ENCODE measurements at places on chromosomes 16 and 17.

DNA sequence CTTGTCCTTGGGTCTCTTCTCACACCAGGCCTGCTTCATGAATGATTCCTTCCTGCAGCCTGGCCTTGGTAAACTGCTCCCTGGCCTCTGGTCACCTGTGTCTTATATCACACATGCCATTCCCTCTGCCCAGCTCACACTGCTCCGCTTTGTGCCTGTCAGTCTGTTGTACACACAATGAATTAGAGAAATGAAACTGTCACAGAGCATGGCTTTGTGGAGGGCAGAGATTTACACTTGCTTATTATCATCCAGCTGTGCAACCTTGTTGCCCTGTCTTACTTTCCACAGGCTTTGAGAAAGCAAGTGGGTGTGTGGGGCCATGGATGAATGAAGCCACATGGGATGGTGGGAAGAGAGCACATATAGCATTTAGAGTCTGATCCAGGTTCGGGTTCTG lies 22.4 kb downstream of the ALDH3A2 start:
- DNase-seq = no peak

DNA sequence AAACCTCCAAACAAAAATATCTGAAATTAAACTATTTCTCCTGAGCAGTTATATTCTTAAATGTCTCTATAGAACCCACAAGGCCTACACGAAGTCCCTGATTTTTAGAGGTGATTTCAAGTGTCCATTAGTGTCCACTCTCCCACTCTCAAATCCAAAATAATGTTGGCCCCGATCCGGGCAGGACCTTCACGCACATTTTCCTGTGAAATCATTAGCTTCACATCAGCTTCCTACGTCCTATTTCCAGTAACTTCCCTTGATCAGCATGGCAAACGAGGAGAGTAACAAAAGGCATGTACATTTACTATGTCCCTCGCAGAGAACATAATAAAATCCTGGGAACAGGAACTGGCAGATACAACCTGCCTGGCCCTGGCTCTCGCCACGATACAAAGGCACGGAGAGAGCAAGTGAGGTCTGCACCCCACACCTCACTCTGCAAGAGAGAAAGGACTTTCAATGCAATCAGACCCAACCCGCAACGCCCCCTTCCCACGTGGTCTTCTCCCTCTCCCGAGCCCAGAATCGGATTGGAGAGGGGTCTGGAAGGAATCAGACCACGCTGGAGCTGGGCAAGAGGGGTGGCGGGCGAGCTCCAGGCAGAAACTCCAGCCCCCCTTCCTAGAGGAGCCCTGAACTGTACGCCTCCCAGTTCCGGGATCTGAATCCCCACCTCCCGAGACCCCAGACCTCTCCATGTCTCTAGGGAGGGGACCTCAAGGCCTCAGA lies 17.5 kb upstream of the C17orf78 start:
- DNase-seq = peak; percentile 60

DNA sequence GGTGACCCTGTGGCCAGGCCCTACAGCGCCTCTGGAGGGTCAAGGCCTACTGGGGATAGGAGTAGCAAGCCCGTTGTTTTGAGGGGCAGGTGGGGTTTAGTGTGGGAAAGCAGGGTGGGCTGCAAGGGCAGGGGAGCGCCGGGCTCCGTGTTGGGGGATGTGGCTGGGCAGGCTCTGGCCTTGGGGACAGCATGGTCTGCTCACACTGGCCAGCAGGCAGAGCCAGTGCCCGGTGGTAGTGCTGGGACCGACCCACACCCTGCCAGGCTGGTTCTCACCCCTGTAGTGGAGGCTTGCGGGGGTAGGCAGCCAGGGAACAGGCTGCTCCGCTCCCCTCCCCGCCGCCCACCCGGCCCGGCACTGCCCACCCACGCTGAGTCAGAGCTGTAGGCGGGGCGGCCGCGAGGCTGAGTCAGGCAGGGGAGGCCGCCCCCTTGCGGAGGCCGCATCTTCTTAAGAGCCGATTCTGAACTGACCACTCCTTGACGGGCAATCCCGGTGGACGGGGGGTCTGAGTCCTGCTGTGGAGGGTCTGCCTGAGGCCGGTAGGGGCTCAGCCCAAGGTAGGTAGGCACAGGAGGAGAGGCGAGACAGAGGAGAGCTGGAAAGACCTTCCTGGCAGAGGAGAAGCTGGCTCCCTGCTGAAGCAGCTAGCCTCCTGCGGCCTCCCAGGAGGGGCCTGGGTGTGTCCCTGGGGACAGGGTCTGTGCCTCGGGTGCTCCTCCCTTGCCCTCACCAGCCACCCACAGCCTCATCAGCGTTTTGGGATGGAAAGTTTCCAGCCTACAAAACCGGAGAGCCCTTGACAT lies 62.4 kb downstream of the BAIAP2 start:
- peak; percentile 43 for DNase-seq

DNA sequence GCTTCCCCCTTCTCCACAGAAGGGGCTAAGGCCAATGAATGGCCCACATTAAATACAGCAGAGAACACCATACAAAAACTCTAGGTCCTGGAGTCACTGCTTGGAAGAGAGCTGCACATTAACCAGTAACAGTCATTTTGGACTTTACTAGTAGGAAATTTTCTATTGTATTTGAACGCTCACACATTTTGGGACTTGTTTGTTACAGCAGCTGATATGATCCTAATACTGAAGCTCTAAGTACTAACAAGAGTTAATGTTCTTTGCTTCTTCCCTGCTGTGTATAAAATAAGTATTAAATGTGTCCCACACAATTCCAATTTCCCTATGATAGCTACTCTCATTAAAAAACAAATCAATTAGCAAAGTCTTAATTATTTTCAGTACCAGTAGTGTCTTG lies 148.3 kb upstream of the IRX3 start:
- DNase-seq = no peak

DNA sequence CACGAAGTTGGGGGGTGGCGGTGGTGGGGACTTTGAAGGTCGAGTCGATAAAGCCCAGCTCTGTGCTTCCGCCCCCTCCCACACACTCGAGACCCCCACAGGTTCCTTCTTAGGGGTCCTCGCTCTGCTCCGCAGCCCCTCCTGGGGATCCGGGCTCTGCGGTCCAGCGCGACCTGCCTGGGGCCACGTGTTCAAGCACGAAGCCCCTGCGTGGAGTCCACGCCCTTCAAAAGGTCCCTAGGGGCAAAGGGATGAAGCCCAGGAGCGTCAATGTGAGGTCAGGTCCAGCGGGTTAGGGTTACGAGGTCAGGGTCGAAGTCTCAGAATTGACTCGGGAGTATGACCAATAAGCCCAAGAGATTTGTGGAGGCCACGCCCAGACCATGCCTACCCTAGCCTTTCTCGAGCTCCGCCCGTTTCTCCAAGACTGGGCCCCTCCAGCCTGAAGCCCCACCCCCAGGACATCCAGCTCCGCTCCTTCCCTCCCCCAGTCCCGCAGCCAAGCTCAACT lies 786 bp upstream of the CACNA1G start:
- no peak for DNase-seq

DNA sequence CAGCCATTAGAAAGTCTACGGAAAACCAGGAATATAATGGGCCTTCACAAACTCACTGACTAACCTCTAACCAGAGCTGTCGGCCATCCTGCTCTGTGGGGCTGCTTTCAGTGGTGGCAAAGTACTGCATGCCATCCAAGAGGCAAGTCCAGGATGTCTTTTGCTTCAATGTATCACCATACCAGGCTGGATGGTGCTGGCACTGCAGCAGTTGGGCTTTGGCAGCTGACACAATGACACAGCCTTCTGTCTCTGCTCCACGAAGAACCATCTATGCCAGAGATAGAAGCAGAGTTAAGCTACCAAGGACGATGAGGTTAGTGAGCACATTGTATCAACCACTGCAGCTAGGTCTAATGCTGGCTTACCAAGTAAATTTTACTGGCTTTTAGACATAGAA lies 9.7 kb upstream of the RSKR start:
- DNase-seq = no peak

- DNase-seq = no peak
These were observed 264.6 kb upstream of the KCNJ16 start for GRCh38 chr17:69810326-69810965.

DNA sequence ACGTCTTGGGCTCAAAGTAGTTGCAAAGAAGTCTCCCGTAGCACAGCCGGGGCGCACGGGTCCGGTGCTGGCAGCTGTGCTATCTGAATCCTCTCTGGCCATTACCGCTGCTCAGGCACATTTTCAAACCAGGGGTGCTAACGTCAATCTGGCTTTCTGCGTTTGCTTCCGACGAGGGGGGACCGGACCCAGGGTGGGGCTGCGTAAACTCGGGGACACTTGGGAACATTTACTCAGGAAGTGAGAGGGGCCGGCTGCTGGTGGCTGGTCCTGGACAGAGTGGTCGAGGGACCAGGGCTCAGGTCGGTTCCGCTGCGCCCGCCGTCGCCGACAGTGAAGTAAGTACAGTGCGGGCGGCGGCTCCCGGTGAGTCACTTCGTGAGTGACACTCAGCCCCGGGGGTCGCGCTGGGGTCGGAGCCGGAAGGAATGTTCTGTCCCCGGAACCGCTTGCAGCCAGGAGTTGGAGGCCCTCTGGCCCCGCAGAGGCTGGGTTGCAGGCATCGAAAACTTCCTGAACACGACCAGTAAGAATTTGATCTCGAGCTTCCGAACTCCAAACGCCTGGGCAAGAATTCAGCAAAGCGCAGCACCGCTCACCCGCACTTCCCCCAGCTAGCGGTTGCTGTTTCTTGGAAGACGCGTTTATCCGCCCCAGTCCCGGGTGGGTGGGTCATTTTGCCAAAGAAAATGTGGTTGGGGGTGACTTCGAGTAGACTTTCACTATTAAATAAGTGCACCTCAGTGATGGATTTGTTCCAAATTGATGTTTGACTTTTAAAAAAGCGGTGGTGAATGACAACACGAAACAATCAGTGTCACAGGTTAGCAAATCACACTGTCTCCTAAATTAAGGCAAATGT lies 1.4 kb upstream of the HS3ST3B1 start:
- DNase-seq = peak; percentile 33

- peak; percentile 43 for DNase-seq
These were observed at the start of gene RPUSD1 for GRCh38 chr16:787978-788398. RPUSD1 (minus strand) TSS chr16:788381; CDS start chr16:787737, 644 bp downstream.

DNA sequence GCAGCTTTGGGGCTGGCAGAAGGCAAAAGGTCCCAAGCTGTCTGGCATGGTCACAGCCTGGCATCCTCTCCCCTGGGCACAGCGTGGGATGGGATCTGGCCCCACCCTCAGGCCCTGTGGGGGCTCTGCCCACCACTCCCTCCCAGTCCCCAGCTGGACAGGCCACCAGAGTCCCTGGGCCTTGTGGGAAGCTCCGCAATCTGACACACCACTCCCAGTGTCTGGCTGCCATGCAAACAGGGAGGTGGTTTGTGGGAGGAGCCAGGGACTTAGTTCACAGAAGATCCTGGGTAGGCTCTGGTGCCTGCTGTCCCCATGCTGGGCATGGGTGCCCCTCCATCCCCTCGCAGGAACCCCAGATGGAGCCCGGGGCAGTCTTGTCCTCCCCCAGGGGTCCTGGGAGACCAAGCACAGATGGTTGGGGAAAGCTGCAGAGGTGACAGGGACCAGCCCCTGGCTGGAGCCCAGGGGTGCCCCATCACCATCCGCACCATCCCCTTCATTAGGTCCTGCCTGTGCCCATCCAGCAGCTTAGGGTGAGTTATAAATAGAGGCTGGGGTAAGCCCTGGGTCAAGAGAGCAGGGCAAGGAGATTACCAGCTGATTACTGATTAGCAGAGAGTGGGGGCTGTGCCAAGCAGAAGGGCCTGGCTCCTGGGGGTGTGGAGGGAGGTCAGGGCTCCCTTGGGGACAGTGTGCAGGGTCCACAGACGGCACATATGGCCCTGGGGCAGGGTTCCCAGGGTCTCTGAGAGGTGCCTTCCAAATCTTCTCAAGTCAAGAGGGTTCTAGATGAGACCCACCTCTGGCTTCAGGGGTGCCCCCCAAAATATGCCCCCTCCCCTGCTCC lies 6.2 kb downstream of the FSCN2 start:
- DNase-seq = no peak

DNA sequence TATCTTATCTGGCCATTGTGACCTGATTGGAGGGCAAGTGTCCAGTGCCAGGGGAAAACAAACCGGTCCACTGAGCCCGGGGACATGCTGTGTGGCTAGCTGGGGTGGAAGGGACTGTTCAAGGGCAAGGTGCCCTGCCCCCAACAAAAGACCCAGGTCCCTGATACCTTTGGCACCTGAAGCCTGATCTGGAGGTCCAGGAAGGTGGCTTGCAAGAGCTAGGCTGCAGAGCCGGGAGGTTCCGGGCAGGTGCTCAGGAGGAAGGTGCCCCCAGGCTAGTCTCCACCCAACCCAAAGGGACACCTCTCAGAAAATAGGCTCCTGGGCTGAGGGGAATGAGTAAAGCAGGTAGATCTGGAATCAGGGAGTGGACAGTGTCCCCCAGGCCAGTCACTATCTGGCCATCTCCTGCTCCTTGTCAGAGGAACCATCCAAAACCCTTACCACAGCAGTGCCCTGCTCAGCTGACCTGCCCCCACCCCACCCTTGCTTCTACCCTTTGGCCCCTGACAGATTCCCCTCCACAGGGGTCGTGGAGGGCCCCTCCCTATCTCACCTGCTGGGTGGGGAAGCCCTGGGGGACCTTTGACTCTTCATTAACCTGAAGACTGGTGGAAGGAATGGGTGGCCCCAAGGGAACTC lies 6.2 kb downstream of the NAT9 start:
- DNase-seq = no peak

DNA sequence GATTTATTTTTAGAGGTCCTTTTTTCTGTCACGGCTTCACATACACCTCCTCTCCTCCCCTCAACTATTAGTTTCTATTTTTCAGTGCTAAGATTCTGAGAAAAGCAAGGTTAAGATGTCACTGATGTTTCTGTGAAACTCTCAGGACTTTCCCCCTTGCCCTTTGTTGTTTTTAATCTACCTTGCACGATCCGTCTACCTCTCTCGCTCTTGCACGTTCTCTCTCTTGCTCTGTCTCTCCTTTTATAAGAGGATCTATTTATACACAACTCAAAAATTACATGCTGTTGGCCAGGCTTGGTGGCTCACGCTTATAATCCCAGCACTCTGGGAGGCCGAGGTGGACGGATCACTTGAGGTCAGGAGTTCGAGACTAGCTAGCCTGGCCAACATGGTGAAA lies 43.6 kb downstream of the RPA1 start:
- DNase-seq = no peak

- no peak for DNase-seq
These were observed 11.3 kb downstream of the KATNIP start for GRCh38 chr16:27561216-27561615.

- DNase-seq = no peak
These were observed 53.0 kb downstream of the SF3B3 start for GRCh38 chr16:70576431-70577255.

- no peak for DNase-seq
These were observed 5.8 kb downstream of the PDK2 start for GRCh38 chr17:50100921-50101345.

Measured in progenitor cell of endocrine pancreas (in vitro differentiated cells).